ENCODE measurements at places on chromosomes 3 and 15. TPM values are rescaled to one million over a fixed set of nuclear protein-coding genes. Genes with fewer than 3 reads are reported as not detected.

Gene ANKRD34C
- not detected for total RNA-seq

- no peak for DNase-seq
Observed at GRCh38 chr3:196694941-196695848, 16.9 kb downstream of the CEP19 start.

GRCh38 chr15:66886241-66886675, 179.1 kb upstream of the SMAD3 start:
- DNase-seq: no peak

GRCh38 chr15:31372635-31373091, 46.0 kb downstream of the KLF13 start:
- DNase-seq: no peak

- DNase-seq: no peak
Observed at GRCh38 chr15:56053046-56053400, 59.6 kb upstream of the NEDD4 start.

GRCh38 chr15:52439470-52439869, 89.2 kb downstream of the MYO5A start:
- DNase-seq: no peak

GRCh38 chr3:150958683-150959082, 13.8 kb downstream of the CLRN1 start:
- no peak for DNase-seq

- DNase-seq: no peak
Observed at GRCh38 chr3:124730941-124731297, 667 bp downstream of the UMPS start.
